Right atrium auricular region (tissue), 2 donors: ENCODE measurements at places on chromosomes 13 and 19.

- no peaks in the 10 kb centered on the region for H3K27me3 ChIP-seq
- H3K4me1 ChIP-seq = no peaks in the 10 kb centered on the region
- H3K27ac ChIP-seq = no peak overlapping the region
- DNase-seq = no peak
Observed at GRCh38 chr19:32709032-32709431, 10.5 kb upstream of the TDRD12 start.

DNA sequence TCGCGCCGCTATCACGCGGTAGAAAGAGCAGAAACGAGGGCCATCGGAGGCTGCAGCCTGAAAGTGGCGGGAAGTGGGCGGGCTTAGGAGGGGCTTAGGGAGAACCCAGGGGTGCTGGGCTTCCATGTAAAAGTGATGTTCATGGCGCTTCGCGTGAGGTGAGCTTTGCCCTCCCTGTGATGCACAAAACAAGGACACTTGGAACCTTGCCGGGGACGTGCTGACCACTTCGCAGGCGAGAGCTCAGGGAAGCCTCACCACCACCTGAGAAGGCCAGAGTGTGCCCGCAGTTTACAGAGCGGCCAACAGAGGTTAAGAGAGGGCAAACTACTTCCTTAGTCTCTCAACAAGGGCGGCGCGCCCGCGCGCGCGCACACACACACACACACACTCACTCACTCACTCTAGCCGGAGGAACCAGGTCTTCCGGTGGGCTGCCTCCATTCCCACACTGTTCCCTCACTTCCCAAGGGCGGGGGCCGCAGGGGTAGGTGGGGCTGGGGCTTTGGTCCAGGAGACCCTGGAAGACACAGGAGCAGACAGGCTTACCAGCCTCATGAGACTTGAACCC lies 651 bp downstream of the GAPDHS start:
- no peak overlapping the region for H3K4me3 ChIP-seq
- H3K27ac ChIP-seq = no peak overlapping the region
- peaks cover 8% of the 10 kb centered on the region for H3K4me1 ChIP-seq
- H3K36me3 ChIP-seq = no peaks in the 10 kb centered on the region
- DNase-seq = no peak
- peaks cover 3% of the 10 kb centered on the region for H3K27me3 ChIP-seq

DNA sequence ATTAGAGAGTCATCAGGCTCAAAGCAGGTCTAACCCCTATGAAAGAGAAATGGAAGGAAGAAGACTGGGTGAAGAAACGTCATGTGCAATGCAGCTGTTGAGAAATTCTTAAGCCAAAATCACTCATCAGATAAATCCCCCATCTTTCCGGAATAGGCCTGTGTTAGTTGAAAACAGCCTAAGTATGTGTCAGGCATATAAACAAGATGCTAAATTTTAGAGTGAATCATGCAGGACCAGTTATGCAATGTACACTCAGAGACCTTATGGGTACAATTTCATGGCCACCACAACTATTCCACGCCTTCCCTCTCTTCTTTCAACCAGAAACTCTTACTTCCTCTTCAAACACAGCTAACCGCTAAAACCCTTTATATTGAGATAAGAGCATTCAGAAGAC lies 717.7 kb upstream of the ATXN8OS start:
- H3K27ac ChIP-seq = no peak overlapping the region
- DNase-seq = no peak
- no peak overlapping the region for H3K4me3 ChIP-seq
- no peaks in the 10 kb centered on the region for H3K36me3 ChIP-seq
- no peaks in the 10 kb centered on the region for H3K27me3 ChIP-seq

- no peak overlapping the region for H3K27ac ChIP-seq
- H3K4me1 ChIP-seq = no peaks in the 10 kb centered on the region
- DNase-seq = no peak
- H3K4me3 ChIP-seq = no peak overlapping the region
Observed at GRCh38 chr19:34224996-34225658, 29.2 kb upstream of the GARRE1 start.

- no peak overlapping the region for H3K4me3 ChIP-seq
- H3K4me1 ChIP-seq = peaks cover 18% of the 10 kb centered on the region
- H3K27me3 ChIP-seq = no peaks in the 10 kb centered on the region
- no peak for DNase-seq
- H3K27ac ChIP-seq = no peak overlapping the region
Observed at GRCh38 chr19:29610213-29610573, 4.1 kb downstream of the POP4 start.

DNA sequence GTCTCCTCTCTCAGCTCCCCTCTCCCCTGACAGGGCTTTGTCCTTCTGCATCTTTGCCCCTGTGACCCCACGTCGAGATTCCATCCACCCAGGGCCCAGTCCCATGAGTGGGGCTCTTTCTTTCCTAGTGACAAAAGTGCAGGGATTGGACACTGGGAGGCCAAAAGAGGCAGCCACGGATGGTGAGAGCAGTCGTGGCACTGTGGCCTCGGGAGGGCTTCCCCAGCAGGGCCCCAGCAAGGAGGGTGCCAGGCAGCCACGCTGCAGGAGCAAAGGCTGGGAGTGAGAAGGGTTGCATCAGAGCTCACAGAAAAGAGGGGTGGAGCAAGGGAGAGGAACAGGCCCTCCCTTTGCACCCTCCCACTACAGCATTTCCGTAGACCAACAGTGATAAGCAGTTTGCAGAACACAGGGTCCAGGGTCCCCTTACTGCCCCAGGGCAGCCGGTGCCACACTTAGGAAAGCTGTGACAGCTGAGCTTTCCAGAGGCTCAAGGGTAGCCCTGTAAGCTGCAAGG lies 4.9 kb downstream of the ZSCAN1 start:
- no peak for DNase-seq
- no peak overlapping the region for H3K4me3 ChIP-seq
- no peak overlapping the region for H3K27ac ChIP-seq
- no peaks in the 10 kb centered on the region for H3K27me3 ChIP-seq
- no peaks in the 10 kb centered on the region for H3K36me3 ChIP-seq

GRCh38 chr13:93818345-93818744 lies 591.7 kb downstream of the GPC6 start:
- H3K4me1 ChIP-seq = no peaks in the 10 kb centered on the region
- DNase-seq = no peak
- no peak overlapping the region for H3K27ac ChIP-seq
- H3K4me3 ChIP-seq = no peak overlapping the region
- no peaks in the 10 kb centered on the region for H3K36me3 ChIP-seq

DNA sequence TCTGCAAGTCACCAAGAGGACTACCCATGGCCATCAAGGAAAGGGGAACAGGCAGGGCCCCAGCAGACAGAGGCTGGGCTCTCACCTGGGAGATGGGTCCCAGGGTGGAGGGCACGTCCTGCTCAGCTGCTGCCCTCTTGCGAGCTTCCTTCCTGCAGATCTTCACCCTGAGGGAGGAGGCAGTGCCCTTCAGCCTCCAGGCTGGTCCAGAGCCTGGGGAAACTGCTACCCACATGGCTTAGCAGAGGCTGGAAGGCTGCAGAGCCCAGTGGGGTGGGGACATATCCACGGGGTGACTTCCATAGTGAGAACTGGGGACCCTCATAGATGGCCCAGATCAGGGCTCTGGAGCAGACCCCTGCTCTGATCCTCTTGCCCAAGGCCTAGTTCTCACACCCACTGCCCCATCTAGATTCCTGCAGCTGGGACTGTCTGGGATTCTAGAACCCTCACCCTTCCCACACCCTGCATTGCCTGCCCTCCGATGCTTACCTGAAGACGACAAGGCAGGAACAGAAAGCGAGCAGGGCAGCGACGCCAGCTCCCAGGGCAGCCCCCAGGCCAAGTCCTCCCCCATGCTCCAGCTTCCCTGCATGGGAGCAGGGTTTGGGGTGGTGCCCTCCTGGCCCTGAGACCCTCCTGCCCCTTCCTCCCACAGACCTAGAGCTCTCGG lies 9.0 kb downstream of the SIGLEC11 start:
- DNase-seq = no peak
- H3K4me1 ChIP-seq = no peaks in the 10 kb centered on the region
- no peaks in the 10 kb centered on the region for H3K36me3 ChIP-seq
- H3K27ac ChIP-seq = no peak overlapping the region
- no peak overlapping the region for H3K4me3 ChIP-seq
- H3K27me3 ChIP-seq = no peaks in the 10 kb centered on the region

- no peaks in the 10 kb centered on the region for H3K36me3 ChIP-seq
- no peak overlapping the region for H3K4me3 ChIP-seq
- no peak overlapping the region for H3K27ac ChIP-seq
- DNase-seq = no peak
Observed at GRCh38 chr13:100646030-100646673, 28.4 kb downstream of the TMTC4 start.

- no peak overlapping the region for H3K27ac ChIP-seq
- H3K36me3 ChIP-seq = no peaks in the 10 kb centered on the region
- no peak overlapping the region for H3K4me3 ChIP-seq
- no peaks in the 10 kb centered on the region for H3K4me1 ChIP-seq
Observed at GRCh38 chr13:35818633-35819067, 312.5 kb downstream of the DCLK1 start.
